ENCODE measurements at places on chromosomes 1 and 21.

DNA sequence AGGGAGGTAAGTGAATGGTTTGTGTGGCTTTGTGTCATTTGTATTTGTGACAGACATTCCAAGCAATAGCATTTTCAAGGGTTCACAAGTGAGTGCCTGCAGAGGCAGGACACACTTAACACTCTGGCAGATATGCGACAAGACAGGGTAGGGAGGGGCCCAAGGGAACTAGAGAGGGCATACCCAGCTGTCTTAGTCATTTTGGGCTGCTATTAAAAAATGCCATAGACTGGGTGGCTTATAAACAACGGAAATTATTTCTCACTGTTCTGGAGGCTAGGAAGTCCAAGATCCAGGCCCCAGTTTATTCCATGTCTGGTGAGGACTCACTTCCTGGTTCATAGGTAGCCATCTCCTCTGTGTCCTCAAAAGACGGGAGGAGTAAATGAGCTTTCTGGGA is 137.4 kb downstream of the FGGY start:
- DNase-seq = no peak

- no peak for DNase-seq
Measured at GRCh38 chr1:18415448-18416027, 65.2 kb upstream of the KLHDC7A start.

DNA sequence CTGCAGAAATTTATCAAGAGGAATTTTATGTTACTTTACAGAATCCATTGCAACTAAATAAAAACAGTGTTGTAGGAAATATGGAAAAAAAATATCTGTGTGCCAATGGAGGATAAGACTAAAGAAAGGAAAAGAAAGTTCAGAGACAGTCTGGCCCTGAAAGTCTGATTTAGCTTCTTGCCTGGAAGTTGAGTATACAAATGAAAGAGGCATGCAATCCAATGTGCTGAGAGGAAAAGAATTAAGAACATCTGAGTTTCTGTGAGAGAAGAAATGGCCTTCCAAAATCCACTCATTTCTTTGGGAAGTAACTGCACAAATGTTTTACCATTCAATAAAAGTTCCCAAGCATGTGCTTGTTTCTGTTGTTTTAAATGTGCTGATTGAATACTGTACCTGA is 65.1 kb downstream of the LHX9 start:
- no peak for DNase-seq

DNA sequence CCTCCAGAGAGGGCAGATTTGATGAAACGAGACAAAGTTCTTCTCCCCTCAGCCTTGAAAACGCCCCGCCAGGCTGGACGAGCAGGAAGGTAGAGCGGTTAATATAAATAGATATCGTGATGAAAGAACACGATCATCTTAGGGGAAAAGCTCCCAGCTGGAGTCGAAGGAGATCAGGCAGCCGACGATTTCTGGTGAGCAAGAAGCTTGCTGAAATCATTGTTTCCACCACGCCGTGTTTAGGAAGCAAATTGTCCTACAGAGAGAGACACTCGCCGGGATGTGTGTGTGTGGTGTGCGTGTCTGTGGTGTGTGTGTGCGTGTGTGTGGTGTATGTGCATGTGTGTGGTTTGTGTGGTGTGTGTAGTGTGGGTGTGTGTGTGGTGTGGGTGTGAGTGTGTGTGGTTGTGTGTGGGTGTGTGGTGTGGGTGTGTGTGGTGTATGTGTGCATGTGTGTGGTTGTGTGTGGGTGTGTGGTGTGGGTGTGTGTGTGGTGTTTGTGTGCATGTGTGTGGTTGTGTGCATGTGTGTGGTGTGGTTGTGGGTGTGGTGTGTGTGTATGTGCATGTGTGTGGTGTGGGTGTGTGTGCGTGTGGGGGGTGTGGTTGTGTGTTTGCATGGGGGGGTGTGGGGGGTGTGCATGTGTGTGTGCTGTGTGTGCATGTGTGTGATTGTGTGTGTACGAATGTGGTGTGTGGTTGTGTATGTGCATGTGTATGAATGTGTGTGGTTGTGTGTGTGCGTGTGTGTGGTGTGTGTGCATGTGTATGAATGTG is 44.9 kb upstream of the ARHGEF16 start:
- DNase-seq = no peak

DNA sequence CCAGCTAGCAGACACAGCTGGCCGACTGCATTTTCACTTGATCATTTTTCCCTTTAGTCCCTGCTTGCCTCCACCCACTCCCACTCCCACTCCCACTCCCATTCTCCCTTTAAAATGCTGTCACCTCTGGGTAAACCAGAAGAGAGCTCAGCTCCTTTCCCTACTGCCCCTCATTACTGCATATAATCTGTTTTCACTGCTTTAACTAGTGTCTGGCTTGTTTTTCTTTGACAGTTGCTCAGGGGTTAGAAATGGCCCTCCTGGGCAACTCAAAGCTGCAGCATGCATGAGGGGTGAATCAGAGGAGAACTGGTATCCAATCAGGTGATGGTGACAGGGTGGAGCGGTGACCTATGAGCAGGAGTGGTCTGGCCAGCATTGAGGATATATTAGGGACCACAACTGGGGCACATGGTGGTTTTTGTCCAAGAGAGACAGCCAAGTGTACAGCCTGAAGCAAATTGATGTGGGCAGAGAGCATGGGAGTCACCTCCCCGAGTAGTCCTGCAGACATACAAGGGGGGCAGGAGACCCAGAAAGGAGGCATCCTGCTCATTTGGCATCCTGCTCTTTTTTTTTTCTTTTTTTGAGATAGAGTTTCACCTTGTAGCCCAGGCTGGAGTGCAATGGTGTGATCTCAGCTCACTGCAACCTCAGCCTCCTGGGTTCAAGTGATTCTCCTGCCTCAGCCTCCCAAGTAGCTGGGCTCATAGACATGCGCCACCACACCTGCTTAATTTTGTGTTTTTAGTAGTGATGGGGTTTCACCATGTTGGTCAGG is 42.6 kb upstream of the SRSF10 start:
- DNase-seq = no peak

DNA sequence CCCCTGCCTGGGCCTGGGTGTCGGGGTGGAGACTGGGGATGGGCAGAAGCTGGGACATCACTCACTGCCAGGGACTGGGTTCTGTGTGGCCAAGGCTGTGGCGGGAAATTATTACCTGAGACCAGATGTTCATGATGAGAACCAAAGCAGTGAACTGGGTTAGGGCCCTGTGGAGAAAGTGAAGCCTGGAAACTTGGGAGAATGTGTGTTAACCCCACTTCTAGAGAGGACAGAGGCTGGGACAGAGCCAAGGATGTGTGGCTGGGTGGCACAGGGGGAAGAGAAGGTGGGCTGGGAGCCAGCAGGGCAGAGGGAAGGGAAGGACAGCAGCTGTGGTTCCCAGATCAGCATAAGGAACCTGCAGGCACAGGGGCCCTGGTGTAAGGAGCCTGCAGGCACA is 31.3 kb downstream of the CNIH3 start:
- DNase-seq = no peak
